ENCODE measurements at places on chromosomes 4 and X. TPM values are rescaled to one million over a fixed set of nuclear protein-coding genes. Genes with fewer than 3 reads are reported as not detected.

The DMP1 gene
- not detected for total RNA-seq

The MOSPD2 gene
- total RNA-seq, result 28.0 TPM

The TRIM2 gene
- 68.0 TPM for total RNA-seq

The GLRA3 gene
- under 0.01 TPM for total RNA-seq

The FABP2 gene
- not detected for total RNA-seq

The SYN1 gene
- 0.25 TPM for total RNA-seq

The HTN3 gene
- not detected for total RNA-seq

The RBM47 gene
- 4.4 TPM for total RNA-seq

The CSN2 gene
- total RNA-seq, result not detected

The CFI gene
- total RNA-seq, result 3.0 TPM

The PLAC8 gene
- not detected for total RNA-seq

The SSX1 gene
- total RNA-seq, result not detected

The GPC4 gene
- total RNA-seq, result 2.2 TPM

The PHKA2 gene
- total RNA-seq, result 12.0 TPM

The NLRP2B gene
- not detected for total RNA-seq

The CTSO gene
- total RNA-seq, result 10.8 TPM

The TMEM31 gene
- total RNA-seq, result not detected

The NAP1L3 gene
- total RNA-seq, result 7.1 TPM

The XAGE2 gene
- not detected for total RNA-seq

The ZRSR2 gene
- total RNA-seq, result 6.1 TPM

Measured in uterine smooth muscle cell (primary cell).